ENCODE measurements at places on chromosomes 12 and 14. TPM values are rescaled to one million over a fixed set of nuclear protein-coding genes. Genes with fewer than 3 reads are reported as not detected.

- H3K27ac ChIP-seq = no peak overlapping the region
- DNase-seq = no peak
- H3K27me3 ChIP-seq = no peaks in the 10 kb centered on the region
- no peaks in the 10 kb centered on the region for H3K4me1 ChIP-seq
- H3K4me3 ChIP-seq = no peak overlapping the region
- peaks cover 32% of the 10 kb centered on the region for H3K36me3 ChIP-seq
These were observed 40.4 kb upstream of the SYCP3 start for GRCh38 chr12:101779626-101780025.

DNA sequence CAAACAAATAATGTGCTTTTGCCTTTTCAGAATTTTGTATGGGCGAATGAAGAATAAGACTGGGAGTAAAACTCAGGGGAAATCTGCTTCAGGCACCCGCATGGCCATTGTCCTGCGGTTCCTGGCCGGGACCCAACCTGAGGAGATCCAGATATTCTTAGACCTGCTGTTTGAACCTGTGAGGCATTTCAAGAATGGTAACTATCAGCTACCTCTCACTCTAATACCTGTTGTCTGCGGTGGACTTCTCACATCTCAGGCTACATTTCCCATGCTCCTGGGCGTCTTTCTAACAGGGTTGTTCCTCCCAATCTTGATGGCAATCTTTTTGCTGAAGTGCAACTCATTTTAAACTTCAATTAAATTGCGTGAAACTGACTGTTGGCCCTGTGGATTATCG, 47.1 kb downstream of the UTP20 start:
- H3K36me3 ChIP-seq = peaks cover 49% of the 10 kb centered on the region
- no peak overlapping the region for H3K27ac ChIP-seq
- H3K27me3 ChIP-seq = no peaks in the 10 kb centered on the region
- no peaks in the 10 kb centered on the region for H3K4me1 ChIP-seq
- no peak overlapping the region for H3K4me3 ChIP-seq
- DNase-seq = no peak

- H3K27ac ChIP-seq = no peak overlapping the region
- H3K4me3 ChIP-seq = no peak overlapping the region
- no peaks in the 10 kb centered on the region for H3K36me3 ChIP-seq
- H3K27me3 ChIP-seq = peaks cover 2% of the 10 kb centered on the region
These were observed 35.3 kb downstream of the VWF start for GRCh38 chr12:6088921-6089747.

DNA sequence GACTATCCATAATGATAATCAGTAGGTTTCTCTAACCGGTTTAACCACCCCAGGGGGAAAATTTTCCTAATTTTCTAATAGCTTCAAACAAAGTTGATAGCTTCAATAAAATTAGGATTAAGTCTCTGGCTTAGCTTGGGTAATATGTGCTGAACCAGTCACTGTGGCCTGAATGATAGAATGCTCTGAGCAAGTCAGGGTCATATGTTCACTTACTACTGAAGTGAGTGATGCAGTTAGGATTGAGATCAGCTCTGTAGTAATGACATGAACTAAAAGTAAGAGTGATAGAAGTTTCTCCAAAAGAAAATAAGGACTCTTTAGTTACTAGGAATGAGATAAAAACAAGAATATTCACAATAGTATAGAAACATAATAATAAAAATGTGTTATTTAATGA, 32.6 kb downstream of the ETNK1 start:
- H3K4me3 ChIP-seq = no peak overlapping the region
- H3K4me1 ChIP-seq = no peaks in the 10 kb centered on the region
- H3K36me3 ChIP-seq = peaks cover 14% of the 10 kb centered on the region
- H3K27ac ChIP-seq = no peak overlapping the region

DNA sequence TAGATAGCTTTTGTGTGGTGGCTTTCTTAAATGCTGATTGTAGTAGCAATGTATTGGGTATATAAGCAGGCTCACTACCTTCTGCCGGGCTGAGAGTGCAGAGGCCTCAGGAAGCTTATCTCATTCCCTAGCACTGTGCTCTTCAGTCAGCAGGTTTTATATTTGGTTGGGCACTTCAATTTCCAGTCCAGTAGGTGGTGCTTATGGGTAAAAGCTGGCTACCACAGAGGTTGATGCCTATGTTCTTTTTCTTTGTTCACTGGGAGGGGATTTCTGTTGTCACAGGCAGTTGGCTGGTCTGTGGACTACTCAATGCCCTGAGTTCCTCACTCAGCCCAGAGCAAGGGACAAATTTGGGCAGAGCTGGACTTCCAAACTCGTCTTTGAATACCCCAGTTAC, 43.0 kb upstream of the GLIPR1 start:
- peaks cover 3% of the 10 kb centered on the region for H3K27me3 ChIP-seq
- H3K36me3 ChIP-seq = no peaks in the 10 kb centered on the region
- no peaks in the 10 kb centered on the region for H3K4me1 ChIP-seq

NANOG gene
- not detected for total RNA-seq
